ENCODE measurements at places on chromosomes 2 and 18. TPM values are rescaled to one million over a fixed set of nuclear protein-coding genes. Genes with fewer than 3 reads are reported as not detected.

CARF gene
- total RNA-seq = 3.7 TPM

DPP10 gene
- total RNA-seq = under 0.01 TPM

ANKRD30B gene
- not detected for total RNA-seq

SULT1C4 gene
- not detected for total RNA-seq

SPOPL gene
- total RNA-seq = 6.7 TPM

BMPR2 gene
- total RNA-seq = 20.9 TPM

CLEC4F gene
- not detected for total RNA-seq

FAM124B gene
- 1.8 TPM for total RNA-seq

KIF5C gene
- total RNA-seq = 0.16 TPM

KIF1A gene
- not detected for total RNA-seq

EVX2 gene
- total RNA-seq = not detected

DCDC2C gene
- not detected for total RNA-seq

ZNF396 gene
- total RNA-seq = 0.54 TPM

GAL3ST2 gene
- not detected for total RNA-seq

TCF7L1 gene
- 2.9 TPM for total RNA-seq

QPCT gene
- 8.4 TPM for total RNA-seq

SGPP2 gene
- total RNA-seq = not detected

DUSP2 gene
- 1.8 TPM for total RNA-seq
